Activated T-cell treated with anti-CD3 and anti-CD28 coated beads for 48 hours (primary cell): ENCODE measurements at places on chromosomes 5 and 9.

DNA sequence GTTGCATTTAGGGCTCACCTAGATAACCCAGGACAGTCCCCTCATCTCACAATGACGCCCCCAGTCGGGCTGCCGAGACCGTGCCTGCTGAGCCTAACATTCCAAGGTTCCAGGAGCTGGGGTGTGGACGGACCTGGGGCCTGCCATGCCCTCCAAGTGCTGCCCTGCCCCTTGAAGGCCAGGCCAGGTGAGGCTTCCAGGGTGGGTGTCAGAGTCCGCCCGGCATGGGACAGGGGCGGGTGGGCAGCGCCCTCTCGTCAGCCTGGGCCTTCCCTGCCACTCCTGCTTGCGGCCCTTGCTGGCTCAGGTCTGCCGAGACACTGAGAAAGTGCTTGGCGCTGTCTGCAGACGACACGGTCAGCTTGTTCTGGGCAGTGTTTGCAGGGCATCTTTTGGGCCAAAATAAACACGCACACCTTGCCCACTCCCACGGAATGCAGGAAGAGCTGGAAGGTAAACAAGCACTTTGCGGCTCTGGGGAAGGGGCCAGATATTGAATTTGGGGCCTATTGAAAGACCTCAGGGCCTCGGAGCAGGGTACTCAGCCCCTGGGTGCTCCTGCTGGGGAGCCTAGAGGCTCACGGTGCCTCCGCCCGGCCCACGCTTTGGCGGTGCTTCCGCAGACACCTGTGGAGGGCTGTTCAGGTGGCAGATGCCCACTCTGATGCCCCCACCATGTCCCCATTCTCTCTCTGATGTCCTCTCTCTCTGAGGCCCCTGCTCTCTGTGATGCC, 4.2 kb upstream of the SCGB3A1 start:
- DNase-seq, result no peak

GRCh38 chr9:106616026-106616425, 246.9 kb upstream of the ZNF462 start:
- DNase-seq, result no peak

- no peak for DNase-seq
These were observed 16.0 kb downstream of the MPDZ start for GRCh38 chr9:13263511-13263910.

DNA sequence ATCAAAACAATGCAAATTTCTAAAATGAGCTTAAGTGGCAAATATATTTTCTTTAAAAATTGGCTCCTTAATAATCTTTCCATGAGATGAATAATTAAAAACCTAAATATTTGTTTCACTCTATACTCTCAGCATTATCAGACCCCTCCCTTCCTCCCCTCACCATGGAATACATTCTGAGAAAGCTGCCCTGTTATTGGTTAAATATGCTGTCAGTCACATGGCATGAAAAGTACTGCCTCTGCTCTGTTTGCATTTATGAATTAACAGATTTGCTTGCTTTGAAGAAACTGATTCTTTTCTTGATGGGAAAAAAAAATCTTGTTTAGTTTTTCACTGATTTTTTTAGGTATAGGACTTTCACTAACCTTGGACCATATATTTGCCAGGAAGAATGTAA, 17.0 kb upstream of the RPS23 start:
- no peak for DNase-seq

DNA sequence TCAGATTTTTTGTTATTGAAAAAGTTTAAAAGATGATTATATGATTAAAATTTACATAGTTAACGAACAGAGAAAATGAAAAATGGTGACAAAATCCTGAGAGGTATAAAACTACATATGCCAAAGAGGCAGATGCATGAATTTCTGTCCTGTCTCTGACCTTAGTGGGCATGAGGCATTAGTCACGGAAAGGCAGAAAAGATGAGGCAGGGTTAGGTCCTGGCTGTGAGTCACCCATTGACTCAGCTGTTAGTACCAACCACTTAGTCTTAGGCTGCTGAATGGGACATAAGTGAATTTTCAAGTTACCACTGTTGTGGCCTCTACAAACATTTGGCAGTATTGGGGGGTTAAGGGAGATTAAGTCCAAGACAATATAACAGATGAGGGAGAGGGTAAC, 33.1 kb downstream of the RASA1 start:
- peak; percentile 31 for DNase-seq

- DNase-seq, result peak; percentile 76
These were observed 52.3 kb downstream of the PSD2 start for GRCh38 chr5:139847790-139848507.

DNA sequence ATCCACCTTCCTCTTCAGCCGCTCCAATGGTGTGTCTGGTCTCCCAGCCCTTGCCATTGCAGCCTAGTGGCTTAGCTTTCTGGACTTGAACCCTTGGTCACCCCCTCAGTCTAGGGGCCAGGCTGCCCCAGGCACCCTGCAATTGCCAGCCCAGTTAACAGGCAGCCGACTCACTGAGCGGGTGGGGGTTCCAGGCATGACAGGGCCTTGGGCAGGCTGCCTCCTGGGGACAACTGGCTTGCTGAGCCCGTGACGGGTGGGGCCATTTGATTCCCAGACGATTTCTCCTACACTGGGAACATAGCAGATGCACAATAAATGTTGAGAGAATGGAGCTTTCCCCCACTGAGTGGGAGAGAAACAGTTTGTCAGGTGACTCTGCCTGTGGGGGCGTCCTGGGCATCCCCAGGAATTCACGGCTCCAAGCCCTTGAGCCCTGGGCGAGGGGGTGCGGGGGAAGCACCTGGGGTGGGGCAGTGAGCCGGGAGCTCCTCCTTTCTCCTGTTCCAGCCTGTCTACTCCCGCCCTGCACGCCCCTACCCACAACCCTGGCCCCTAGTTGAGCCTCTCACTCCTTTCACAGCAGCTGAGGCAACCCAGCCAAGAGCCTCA, 12.6 kb upstream of the AQP7 start:
- DNase-seq, result no peak

- DNase-seq, result no peak
These were observed 1.2 kb upstream of the CCDC69 start for GRCh38 chr5:151225071-151225470.

DNA sequence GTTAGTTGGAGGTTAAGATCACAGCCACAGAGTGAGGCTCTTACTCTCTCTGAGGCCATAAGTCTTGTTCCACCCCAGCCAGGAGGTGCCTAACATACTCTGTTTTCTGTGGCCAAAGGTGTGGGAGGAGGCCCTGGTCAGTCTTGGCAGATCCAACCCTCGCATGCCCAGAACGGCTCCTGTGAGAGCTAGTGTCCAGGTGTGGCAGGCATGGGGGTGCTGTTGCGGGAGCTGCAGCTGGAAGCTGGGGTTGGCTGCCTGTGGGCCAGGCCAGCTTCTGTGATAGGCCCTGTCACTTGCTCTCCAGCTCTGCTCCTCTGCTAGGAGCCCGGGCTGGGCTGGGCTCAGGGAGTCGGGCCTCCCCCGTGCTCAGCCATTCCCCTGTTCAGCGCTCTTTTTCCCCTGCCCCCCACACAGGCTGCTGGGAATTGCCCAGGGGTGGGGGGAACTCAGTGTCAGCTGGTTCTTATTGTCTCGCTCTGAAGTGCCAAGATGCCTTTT, 31.6 kb downstream of the IER5L start:
- no peak for DNase-seq

- no peak for DNase-seq
These were observed 44.2 kb downstream of the NLN start for GRCh38 chr5:65766175-65766574.
